ENCODE measurements at places on chromosomes 5 and 9. TPM values are rescaled to one million over a fixed set of nuclear protein-coding genes. Genes with fewer than 3 reads are reported as not detected.

Gene SHOC1
- total RNA-seq: not detected

Gene UNC13B
- 0.36 TPM for total RNA-seq

Gene BTNL3
- not detected for total RNA-seq

Gene STK32A
- not detected for total RNA-seq

Gene TNC
- total RNA-seq: not detected

Gene PROB1
- total RNA-seq: 2.6 TPM

Gene RANBP17
- not detected for total RNA-seq

Gene SLC1A1
- not detected for total RNA-seq

Gene TEX48
- total RNA-seq: 0.55 TPM

Gene HACD4
- 13.0 TPM for total RNA-seq

Gene FGD3
- total RNA-seq: 143 TPM

Gene NR3C1
- 58.8 TPM for total RNA-seq

Gene FBLL1
- 0.30 TPM for total RNA-seq

Gene SIL1
- 17.2 TPM for total RNA-seq

Gene PKD2L2
- not detected for total RNA-seq

Gene UGT3A2
- total RNA-seq: not detected

Gene TIMD4
- total RNA-seq: 3.4 TPM

Gene MLANA
- not detected for total RNA-seq

Gene PCDHB6
- not detected for total RNA-seq

Gene TLX3
- not detected for total RNA-seq

All from activated naive CD4-positive, alpha-beta T cell treated with anti-CD3 and anti-CD28 coated beads, Interleukin-2, amount 10 ng/mL, durations not matched to agents 5 hours and 36 hours (primary cell).